G401 (cell line): ENCODE measurements at places on chromosomes 3 and 15. TPM values are rescaled to one million over a fixed set of nuclear protein-coding genes. Genes with fewer than 3 reads are reported as not detected.

The BMF gene
- 8.1 and 14.3 TPM in 2 replicates for total RNA-seq

The CCR1 gene
- total RNA-seq: 16.2 and 23.0 TPM in 2 replicates

The GOLGA6L25 gene
- total RNA-seq: not detected in 2 replicates

The ST6GAL1 gene
- 3.6 and 11.8 TPM in 2 replicates for total RNA-seq

The TJP1 gene
- total RNA-seq: 36.8 and 59.5 TPM in 2 replicates

The LRRC34 gene
- total RNA-seq: not detected in 2 replicates

The UBAP1L gene
- 0.24 and 0.25 TPM in 2 replicates for total RNA-seq

The COPG1 gene
- total RNA-seq: 36.4 and 68.0 TPM in 2 replicates

The HGD gene
- not detected in 2 replicates for total RNA-seq

The SLC6A11 gene
- not detected in 2 replicates for total RNA-seq

The KLHL40 gene
- not detected in 2 replicates for total RNA-seq
